Effector memory CD4-positive, alpha-beta T cell (primary cell): ENCODE measurements at places on chromosomes 5 and 9.

GRCh38 chr9:116587919-116588318 lies 99.2 kb upstream of the TRIM32 start:
- DNase-seq = no peak

DNA sequence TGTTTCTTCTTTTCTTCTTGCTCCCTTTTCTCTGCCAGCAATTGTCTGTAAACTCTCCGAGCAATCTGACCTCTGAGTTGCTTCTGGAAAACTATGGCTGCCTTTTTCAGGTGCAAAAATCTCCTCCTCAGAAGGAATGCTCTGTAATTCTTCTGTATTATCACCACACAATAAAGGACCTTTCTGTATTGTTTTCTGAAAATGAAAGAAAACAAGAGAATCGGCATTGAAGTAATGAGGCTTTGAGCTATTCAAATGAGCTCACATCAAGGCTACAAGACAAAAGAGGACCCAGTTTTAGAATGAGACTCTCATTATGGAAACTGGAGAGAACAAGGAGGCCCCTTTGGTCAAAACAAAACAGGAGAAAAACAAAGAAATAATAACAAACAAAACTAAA lies 86.2 kb upstream of the RETREG1 start:
- no peak for DNase-seq

GRCh38 chr5:108786806-108787483 lies 39.2 kb downstream of the FER start:
- DNase-seq = no peak

DNA sequence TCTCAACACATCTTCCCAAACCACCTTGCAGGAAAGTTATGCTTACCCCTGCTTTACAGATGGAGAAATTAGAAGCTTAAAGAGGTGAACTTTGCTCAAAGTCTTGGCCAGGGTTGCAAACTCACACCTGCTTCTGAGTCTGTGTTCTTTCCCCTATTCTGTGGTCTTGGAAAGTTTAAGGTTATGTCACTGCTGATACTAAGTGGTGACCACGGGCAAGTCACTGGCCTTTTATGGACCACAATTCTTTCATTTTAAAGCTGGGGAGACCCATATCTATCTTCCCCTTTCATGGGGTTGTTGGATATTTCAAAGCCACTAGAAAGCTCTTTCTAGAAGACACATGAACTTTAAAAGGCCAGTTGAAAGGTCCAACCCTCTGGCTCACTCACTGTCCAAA lies 95.4 kb upstream of the KLF4 start:
- DNase-seq = no peak

- DNase-seq = no peak
Observed at GRCh38 chr5:74895906-74896305, 29.7 kb upstream of the FAM169A start.

DNA sequence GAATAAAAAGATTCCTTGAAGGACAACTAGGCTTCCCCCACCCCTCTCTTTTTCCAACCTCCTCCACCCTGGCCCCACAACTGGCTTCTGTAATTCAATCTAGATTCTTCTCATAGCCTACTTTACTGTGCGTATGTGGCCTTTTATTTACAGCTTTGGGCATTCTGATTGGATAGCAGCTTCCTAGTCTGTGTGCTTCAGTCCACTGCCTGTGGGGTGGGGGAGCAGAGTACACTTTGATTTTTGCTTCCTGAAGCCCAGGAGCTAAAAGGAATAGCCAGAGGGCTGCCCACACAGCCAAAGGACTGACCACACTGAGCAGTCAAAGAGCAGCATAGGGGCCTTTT lies 30.4 kb downstream of the RUSC2 start:
- no peak for DNase-seq

GRCh38 chr9:113952676-113953075 lies 76.6 kb downstream of the ZNF618 start:
- no peak for DNase-seq

- DNase-seq = no peak
Observed at GRCh38 chr9:38181232-38181631, 112.2 kb upstream of the SHB start.
